ENCODE measurements at places on chromosomes 3 and 15.

DNA sequence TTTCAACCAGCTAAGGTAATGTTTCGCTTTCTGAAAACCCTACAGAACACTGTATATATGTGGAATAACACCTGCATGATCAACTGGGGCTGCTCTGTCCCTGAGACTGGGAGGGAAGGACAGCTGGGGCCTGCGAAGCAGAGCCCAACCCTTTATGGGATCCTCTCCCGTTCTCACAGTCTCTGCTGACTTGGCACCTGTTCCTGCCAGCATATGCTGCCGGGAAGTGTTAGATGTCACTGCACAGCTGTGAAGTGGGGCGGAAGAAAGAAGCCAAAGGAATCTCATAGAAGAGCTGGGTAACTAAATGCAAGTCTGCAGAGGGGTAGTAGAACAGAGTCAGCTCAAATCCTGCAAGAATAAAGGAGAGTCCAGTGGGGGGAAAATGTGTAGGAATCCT lies 29.6 kb downstream of the LRRC3B start:
- DNase-seq = no peak

DNA sequence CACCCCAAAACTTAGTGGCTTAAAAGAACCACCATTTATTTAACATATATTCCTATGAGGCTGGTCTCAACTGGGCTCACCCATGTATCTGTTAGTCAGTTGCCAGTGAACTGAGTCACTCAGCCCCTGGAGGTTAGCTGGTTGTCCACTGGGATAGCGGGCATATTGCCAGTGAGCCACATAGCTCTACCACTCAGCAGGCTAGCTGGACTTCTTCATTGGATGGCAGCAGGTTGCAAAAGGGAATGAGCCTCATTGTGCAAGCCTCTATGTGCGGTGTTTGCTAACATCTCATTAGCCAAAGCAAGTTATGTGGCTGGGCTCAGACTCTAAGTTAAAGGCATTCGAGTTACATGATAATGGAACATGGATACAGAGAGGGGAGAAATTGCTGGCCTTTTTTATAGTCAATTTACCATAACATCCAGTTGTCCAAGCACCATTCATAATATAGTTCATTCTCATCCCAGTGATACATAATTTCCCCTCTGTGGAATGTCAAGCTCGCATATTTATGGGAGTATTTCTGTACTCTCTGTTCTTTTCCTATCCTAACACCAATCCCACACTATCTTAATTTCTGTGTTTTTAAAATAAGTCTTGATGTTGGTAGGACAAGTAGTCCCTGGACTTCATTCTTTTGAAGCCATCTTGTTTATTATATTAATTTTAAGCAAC lies 8.7 kb downstream of the BTD start:
- no peak for DNase-seq

DNA sequence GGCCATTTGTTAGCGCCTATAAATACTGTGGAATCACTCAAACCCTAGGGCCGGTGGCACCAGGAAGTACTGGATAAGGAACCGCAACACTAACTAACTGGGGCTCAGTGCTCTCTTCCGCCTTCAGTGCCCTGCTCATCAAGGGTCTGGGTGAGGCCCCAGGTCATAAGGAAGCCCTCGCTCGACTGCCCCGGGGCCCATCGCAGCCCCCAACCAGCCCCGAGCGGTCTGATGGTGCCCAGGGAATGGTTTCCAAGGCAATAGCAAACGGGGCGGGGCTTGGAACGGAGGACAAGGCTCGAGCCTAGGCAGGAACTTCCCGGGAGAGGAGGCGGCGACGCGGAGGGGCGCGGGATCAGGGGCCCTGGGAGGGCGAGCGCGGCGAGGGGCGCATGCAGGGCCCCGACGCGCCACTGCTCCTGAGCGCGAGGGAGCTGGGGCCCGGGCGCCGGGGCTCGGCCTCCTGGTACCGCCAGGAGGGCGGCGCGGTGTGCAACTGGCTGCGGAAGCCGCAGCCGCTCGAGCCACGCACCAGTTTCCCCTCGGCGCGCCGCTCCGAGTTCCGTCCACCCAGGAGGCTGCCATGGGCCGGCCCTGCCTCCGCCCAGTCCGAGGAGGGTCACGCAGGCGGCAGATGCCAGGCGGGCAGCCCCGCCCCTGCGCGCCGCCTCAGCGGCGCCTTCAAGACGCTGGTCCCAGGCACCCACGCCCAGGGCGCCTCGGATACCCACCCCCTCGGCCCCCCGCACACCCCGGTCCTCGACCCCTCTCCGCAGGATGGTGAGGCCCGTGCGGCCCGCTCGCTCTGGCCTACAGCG lies at the start of gene TTLL3:
Gene TTLL3, plus strand, starts transcription at position 648 of the 818 bp plus-strand sequence. CDS start 400 bp downstream, outside the sequence.
- DNase-seq = no peak

GRCh38 chr3:129228891-129229585 lies 20.4 kb upstream of the COPG1 start:
- no peak for DNase-seq

GRCh38 chr15:78343276-78344060 lies 3.3 kb downstream of the CRABP1 start:
- DNase-seq = no peak

DNA sequence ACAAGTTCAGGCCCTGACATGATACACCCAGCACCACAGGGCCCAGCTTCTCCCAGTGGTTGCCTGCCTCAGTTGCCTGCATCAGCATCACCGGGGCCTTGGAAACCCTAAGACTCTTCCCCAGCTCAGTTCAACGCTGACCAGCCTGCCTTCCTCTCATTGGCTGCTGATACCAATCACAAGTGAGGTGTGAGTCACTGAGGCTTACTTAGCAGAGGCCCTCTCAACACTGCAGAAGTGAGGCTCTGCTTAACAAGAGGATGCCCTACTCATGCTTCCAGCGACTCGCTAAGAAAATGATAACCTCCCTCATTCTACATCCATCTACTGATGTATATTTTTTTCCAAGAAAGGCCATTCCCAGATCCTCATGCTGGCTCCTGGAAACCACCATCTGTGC lies 151.9 kb downstream of the ADAMTS17 start:
- DNase-seq = no peak

DNA sequence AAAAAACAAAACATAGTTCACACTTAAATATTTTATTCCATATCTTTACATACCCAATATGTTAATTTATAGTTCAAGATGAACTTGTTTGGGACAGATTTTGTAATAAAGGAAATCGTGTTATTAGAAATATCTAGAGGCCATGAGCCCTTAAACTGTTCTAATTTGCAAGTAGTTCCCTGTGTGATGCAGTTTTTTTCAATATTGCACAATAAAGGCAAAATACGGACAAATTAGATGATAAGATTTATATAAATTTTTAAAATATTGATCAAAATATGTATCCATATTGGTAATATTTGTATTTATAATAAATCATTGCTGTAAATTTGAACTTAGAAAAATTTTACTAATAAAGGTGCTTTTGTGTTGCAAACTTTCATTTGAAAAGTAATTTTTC lies 23.8 kb downstream of the CTNNB1 start:
- no peak for DNase-seq

DNA sequence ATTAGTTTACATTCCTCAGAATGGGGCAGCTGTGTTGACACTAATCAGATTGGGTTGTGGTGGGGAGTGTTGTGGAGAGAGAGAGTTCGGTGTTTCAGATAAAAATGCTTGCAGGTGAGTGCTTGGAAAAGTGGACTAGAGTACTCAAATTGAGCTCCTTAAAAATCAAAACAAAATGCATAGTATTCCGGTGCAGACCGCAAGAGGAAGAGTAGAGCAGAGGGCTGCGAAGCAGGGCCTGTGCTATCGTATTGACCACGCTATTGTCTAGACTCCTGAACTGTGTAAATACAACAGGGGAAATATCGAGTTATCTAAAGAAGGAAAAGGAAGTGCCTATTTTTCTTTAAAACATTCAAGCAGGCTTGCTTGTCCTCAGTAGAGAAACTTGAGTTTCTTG lies 159.5 kb downstream of the TP63 start:
- DNase-seq = no peak

All from stimulated activated CD8-positive, alpha-beta memory T cell treated with anti-CD3 and anti-CD28 coated beads, Interleukin-15, amount 100 ng/mL, for 24 hours (primary cell).